ENCODE measurements at places on chromosomes 2 and 18. TPM values are rescaled to one million over a fixed set of nuclear protein-coding genes. Genes with fewer than 3 reads are reported as not detected.

Gene KCNE4
- total RNA-seq, result 0.18 TPM

Gene LYPD6B
- not detected for total RNA-seq

Gene CTLA4
- total RNA-seq, result not detected

Gene ICA1L
- total RNA-seq, result 2.8 TPM

Gene TMEM163
- not detected for total RNA-seq

Gene CLIP4
- total RNA-seq, result 43.8 TPM

Gene MAP3K19
- not detected for total RNA-seq

Gene MYOM1
- not detected for total RNA-seq

Gene CD8A
- not detected for total RNA-seq

All from myometrial cell (primary cell).